Muscle of leg (tissue), 16 donors: ENCODE measurements at places on chromosomes 4 and X.
A peak's percentile ranks its signal among the peaks of the same experiment; 100 is the strongest.

DNA sequence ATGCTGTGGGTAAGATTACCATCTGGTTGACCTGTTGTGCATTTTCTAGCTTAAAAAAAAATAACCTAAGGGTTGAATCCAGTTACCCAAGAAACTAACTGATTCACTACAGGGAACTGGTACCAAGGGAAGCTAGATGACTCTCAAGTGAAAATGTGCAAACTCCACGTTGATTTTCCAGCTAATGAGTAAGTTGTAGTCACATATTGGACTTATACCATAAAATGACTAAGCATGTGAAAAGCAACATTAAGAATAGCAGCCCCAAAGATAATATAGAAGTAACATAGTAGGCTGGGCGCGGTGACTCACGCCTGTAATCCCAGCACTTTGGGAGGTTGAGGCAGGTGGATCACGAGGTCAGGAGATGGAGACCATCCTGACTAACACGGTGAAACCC is 270.9 kb downstream of the SPRY1 start:
- no peak for DNase-seq

DNA sequence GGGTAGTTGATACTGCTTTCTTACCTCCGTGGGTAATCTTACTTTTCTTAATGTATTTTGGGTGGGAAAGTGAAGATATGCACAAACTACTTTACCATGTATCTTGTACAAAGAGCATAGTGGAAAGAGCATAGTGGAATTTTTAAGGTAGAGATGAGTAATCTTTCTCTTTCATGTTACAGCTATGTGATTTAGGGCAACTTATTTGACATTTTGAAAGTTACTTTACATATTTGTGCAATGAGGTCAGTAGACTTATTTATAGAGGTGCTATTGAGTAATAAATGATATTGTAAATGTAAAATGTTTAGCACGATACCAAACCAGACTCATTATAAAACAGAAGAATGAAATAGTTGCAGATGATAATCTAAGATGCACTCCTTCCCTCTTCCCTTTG is 351.2 kb downstream of the TRAM1L1 start:
- DNase-seq, result no peak

DNA sequence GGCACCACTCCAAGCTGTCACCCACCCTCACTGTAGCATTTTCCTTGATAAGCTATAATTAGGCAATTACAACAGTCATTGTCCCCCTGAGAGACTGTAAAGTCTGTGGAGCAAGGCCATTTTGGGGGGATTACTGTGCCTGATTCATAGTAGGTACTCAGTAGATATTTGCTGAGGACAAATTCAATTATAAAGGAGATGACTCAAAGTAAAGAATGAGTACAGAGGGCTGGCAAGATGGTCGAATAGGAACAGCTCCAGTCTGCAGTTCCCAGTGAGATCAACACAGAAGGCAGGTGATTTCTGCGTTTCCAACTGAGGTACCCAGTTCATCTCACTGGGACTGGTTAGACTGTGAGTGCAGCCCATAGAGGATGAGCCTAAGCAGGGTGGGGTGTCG is 42.0 kb downstream of the MAOB start:
- DNase-seq, result no peak

- DNase-seq, result no peak
These were observed 10.6 kb downstream of the UVSSA start for GRCh38 chr4:1357356-1358248.

GRCh38 chr4:185357211-185357610 is 38.5 kb downstream of the LRP2BP start:
- peak; percentile 88 for DNase-seq

DNA sequence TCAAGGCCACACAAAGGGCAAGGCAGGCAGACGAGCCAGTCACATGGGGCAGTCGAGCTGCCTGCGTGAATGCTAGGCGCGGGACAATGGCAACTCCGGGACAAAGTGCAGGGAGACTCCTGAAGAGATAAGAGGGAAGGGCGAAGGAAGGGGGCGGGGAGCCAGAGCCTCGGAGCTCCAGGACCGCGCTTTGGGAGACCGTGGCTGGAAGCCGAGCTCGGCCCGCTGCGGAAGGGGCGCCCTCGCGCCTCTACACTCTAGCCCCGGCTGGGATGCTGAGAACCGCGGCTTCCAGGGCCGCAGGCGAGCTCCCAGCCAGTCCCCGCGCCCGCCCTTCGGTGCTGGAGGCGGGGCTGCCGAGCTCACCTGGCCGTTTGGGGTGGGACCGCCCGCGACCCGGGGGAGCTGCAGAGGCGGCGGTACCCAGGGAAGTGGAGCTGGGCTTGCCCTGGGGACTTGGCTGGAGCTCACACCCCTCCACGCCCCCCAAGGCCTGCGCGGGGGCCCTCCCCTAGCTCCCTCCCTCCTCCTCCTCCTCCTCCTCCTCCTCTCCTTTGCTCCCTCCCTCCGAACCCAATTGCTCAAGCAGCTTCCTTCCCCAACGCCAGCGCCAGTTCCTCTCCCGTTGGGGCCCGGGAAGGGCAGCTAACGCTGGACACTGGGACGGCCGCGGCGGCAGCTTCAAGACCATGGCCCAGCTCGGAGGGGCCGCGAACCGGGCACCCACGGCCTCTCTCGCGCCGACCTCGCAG is at the start of gene SOWAHD:
SOWAHD (plus strand) TSS at position 610 of the 752 bp plus-strand sequence; CDS start at position 690, 80 bp downstream.
- peak; percentile 50 for DNase-seq

GRCh38 chr4:48651914-48652313 is 128.2 kb downstream of the FRYL start:
- no peak for DNase-seq

- DNase-seq, result no peak
These were observed 5.5 kb upstream of the IL15 start for GRCh38 chr4:141630854-141631253.

GRCh38 chr4:83178029-83178428 is 63.5 kb upstream of the PLAC8 start:
- DNase-seq, result no peak

DNA sequence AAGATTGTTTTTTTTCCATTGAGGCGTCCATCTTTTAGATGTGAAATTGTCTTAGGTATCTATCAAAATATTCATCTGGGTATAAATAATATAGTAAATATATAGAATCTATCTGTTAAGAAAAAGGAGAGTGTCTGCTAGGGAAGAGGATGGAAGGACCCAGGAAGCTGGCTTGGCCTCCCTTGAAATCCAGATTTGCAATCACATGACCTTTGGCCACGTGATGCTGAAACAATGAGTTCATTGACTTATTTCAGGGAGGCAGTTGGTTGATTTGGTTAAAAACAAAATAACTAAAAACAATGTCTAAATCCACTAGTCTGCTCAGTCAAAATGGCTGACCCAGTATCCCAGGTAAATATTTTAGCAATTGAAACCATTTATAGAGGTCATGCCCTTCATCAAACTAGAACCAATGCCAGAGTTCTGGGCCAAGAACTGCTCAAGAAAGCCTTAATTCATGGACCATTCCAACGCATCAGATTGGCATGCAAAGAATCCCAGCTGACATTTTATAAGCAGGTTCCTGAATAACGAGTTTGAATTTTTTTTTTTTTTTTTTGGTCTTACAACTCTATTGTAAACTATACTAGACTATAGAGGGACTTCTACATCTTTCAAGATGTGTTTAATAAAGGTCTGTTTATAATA is 172.7 kb downstream of the MID1 start:
- peak; percentile 16 for DNase-seq

- peak; percentile 41 for DNase-seq
These were observed 127.5 kb upstream of the NEIL3 start for GRCh38 chr4:177182166-177182565.

DNA sequence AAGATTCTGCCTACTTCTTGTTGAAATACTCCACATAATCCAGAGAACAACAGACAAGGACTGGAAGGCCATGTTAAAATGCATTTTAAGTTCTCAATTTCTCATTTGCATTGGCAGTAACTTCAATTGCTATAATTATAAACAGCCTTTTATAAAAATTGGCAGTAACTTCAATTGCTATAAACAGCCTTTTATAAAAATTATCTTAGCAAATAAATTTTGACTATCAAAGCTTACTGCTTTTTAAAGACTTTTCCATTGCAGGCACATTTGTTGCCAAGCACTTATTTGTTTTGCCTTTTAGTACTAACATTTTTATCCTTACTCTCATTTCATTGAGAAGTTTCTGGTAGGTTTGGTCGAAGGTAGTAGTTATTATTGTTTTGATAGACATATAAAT is 17.8 kb downstream of the SCFD2 start:
- DNase-seq, result peak; percentile 24

DNA sequence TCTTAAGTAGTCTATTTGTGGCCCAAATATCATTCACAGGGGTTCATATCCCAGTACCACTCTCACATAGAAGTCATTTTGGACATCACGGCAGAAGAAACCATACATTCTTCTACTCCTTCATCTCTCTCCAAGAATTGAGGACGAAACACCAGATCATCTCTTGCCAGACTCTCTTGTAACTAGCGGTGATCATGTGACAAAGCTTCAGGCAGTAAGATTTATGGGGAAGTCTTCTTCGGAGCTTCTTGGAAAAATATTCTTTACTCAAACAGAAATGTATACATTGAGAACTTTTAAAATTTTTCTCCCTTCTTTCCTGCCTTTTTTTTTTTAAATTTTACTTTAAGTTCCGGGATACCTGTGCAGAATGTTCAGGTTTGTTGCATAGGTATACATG is 4.7 kb upstream of the TBC1D19 start:
- no peak for DNase-seq

- DNase-seq, result no peak
These were observed 442.2 kb downstream of the PABPC4L start for GRCh38 chr4:133759428-133759827.

DNA sequence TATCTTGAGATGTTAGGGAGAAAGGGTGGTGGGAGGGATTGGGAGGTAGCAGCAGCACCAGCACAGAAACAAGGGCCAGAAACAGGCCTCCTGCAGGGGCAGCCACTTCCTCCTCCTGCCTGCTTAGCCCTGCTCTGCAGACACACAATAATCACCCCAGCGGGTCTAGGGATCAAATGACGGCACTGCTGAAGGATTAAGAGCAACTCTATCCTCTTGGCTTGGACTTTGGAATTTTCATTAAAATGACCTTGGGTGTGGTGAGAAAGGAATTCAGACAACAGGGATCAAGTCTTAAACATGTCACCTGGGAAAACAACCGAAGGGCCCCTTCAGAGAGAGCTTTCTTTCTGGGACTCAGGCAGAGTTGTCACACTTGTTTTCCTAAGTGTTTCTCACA is 353.4 kb downstream of the SPRY1 start:
- DNase-seq, result peak; percentile 71
